ENCODE measurements at places on chromosomes 7 and 10.

- DNase-seq, result peak; percentile 32
Measured at GRCh38 chr7:602341-603141, 82.9 kb upstream of the PDGFA start.

DNA sequence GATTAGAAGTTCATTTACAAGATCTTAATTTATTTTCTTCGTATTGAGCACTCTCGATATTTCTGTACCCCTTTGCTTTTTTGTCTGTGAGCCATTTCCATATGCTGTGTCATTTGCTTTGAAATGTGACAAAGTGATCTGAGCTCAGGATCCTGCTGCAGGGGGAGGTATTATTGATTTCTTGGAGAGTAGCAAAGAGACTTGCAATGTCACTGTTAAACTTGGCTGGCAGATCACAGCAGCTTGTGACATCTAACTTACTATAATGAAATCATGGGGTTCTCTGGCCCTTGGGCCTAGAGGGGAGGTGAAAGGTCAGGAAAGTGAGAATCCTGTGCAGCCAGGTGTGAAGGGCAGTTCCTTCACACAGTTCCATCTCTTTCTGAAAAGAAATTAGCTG lies 923.4 kb downstream of the REEP3 start:
- DNase-seq, result no peak

- no peak for DNase-seq
Measured at GRCh38 chr10:129513312-129513711, 46.3 kb downstream of the MGMT start.

DNA sequence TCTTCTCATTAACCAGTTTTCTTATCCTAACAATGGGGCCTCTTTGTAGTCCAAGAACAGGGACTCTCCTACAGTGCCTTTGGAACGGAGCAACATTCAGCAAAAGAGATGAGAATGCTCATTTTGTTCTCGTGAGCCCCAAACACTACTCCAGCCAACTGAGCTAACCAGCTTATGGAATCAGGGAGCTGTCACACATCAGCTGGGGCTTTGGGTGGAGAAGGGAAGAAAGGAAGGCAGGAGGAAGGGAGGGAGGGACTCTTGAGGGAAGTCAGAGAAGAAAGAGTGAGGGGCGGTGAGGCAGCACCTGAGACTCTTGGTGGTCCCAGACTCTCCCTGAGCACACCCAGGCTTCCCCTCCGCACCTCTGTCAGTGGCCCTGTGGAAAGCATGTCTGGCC lies 123.1 kb downstream of the CLEC2L start:
- DNase-seq, result no peak

- no peak for DNase-seq
Measured at GRCh38 chr10:68075550-68076004, 494 bp upstream of the HERC4 start.

DNA sequence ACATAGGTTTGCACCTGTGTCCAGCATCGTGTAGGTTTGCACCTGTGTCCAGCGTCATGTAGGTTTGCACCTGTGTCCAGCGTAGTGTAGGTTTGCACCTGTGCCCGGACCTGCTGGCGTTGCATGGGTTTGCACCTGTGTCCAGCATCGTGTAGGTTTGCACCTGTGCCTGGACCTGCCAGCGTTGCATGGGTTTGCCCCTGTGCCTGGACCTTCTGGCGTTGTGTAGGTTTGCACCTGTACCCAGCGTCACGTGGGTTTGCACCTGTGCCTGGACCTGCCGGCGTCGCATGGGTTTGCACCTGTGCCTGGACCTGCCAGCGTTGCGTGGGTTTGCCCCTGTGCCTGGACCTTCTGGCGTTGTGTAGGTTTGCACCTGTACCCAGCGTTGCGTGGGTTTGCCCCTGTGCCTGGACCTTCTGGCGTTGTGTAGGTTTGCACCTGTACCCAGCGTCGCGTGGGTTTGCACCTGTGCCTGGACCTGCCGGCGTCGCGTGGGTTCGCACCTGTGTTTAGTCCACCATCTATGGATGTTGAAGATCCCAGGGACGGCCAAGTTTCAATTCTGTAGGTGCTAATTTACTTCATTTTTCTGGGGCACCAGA lies 158.0 kb downstream of the WDR37 start:
- DNase-seq, result no peak

- DNase-seq, result no peak
Measured at GRCh38 chr10:77819210-77820112, 107.1 kb downstream of the DLG5 start.

All from activated CD4-positive, alpha-beta T cell treated with anti-CD3 and anti-CD28 coated beads, Interleukin-2, amount 50 U/mL, for 24 hours (primary cell).